ENCODE measurements at places on chromosomes 5 and 9.

GRCh38 chr9:4829969-4830368 lies 37.2 kb downstream of the RCL1 start:
- DNase-seq = peak; percentile 15

GRCh38 chr5:117182104-117182503 lies 607.5 kb upstream of the SEMA6A start:
- no peak for DNase-seq

- DNase-seq = no peak
Observed at GRCh38 chr5:89372176-89372575, 489.2 kb upstream of the MEF2C start.

DNA sequence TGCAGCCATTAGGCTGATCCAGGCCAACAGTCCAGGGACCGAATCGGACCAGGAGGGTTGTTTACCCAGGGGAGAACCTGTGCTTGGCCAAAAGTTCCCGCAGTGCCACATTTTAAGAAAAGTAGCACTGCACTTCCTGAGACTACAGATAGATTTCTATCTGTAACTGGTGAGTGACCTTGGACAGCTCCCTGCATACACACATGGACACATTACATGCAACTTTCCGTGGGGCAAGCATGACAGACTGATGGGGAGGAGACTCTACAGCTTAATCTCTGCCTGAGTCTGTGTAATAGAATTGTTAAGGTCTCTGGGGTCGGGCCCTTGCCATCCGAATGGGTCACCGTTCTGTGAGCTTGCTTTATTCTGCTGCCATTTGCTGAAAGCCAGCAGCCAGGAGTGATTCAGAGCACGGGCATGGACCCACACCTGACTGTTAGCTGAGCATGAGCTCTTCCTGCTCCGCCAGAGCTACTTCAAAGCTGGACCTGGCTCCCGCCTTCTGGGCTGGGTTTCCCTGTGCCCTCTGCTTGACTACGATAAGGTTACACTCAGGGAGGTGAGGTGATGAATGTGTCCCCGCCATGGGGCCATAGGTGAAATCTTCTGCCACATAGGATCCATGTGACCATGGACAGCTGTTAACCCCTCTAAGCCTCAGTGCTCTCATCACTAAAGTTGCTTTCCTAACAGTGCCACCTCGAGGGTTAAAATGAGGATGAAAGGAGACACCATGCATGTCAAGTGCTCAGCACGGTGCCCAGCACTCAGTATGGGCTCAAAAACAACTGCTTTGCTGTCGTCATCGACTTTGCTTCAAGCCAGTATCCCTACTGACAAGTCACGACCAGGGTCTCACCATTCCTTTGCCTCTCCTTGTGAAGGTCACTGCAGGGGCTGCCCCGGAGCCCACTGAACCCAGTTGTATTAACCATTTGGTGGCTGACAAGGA lies 200.0 kb downstream of the MELK start:
- peak; percentile 23 for DNase-seq

GRCh38 chr9:136051837-136052471 lies 43.1 kb downstream of the NACC2 start:
- peak; percentile 98 for DNase-seq

- no peak for DNase-seq
Observed at GRCh38 chr9:86069206-86069869, 30.0 kb downstream of the GOLM1 start.

DNA sequence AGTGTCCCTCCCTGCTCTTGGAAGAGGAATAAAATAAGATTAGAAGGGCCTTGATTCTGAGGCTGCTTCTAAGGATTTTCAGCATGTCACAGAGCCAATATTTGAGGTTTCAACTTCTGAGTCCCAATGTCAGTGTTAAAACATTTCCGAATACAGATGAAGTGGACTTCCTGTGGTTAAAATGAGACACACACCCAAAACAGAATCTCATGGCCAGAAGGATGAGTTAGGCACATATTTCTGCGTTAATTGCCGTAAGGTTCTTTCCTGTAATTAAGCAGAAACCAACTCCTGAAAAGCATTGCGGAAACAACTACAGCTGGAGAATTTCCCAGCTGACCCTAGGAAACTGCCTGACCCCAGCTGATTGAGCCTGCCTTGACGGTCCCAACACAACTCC lies 10.4 kb upstream of the ZNF354B start:
- DNase-seq = no peak

DNA sequence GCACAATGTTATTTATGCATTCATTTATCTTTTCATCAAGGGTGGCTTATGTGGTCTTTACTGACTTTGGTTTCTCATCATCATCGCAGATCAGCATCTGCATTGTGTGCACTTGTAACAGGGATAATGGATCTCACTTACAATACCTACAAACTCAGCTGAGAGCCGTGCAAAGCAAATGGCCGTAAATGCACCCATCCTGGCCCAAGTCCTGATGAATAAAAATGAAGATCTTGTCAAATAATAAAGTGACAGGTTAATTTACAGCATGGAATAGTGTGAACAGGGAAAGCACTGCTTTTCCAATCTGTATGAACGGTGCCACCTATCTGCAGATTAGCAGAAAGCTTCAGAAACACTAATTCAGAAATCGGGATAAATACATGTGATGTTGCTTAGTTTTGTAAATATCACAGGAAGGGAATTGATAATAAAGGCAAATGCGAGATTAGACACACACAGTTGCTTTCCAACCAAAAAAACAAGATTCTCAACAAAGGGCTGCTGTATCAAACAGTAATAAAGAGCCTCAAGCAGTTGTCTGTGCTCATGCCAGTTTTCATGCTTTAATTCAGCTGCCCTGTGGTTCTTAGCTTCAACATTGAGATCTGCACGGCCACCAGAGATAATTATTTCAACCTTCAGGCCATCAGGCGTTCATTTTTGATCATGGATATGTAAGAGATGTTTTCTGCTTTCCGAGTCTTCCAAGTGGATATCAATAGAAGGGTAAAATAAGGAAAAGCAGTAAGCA lies 153.4 kb upstream of the POU5F2 start:
- DNase-seq = no peak

- no peak for DNase-seq
Observed at GRCh38 chr5:78837836-78838235, 147.3 kb downstream of the ARSB start.

DNA sequence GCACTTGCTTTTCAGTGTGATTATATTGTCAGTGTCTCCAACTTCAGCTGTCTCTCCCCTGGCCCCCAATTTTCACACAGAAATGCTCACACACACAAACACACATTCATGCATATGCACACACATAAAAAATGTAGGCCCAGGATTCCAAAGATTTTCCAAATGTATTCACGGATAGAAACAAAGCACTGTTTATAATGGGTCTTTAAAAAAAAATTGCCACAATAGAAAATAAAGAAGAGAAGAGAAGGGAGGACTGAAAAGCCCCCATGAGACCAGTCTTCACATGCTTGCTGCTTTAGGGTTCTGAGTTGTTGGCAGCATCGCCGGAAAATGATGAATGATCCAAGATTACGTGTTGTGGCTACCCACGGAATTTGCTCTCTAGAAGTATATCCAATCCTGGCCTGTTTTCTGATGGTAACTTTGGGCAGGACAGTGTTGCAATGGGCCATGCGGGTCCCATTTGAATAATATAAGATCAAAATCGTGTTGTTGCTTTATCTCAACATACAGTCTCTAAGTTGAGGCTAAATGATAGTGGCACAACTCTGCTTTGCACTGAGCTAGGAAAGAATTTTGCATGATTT lies 36.2 kb upstream of the ACO1 start:
- peak; percentile 1 for DNase-seq

DNA sequence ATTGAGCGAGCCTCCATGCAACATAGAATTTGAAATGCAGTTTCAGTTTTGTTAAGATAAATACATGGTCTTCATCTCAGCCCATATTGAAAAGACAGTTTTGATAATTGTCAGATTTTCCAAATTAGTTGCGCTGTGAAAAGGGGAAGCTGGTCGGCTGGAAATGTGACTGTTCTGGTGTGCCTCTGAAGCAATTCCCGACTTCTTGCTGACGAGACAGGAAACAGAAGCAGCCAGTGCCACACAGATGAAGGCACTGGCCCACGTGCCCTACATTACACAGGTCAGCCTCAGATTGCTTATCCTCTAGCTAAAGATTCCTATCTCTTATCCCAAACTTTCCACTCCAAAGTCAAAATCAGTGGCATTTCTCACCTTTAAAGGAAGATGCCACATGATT lies 214.1 kb upstream of the TLE4 start:
- DNase-seq = no peak

- DNase-seq = no peak
Observed at GRCh38 chr5:116964438-116964837, 389.8 kb upstream of the SEMA6A start.

DNA sequence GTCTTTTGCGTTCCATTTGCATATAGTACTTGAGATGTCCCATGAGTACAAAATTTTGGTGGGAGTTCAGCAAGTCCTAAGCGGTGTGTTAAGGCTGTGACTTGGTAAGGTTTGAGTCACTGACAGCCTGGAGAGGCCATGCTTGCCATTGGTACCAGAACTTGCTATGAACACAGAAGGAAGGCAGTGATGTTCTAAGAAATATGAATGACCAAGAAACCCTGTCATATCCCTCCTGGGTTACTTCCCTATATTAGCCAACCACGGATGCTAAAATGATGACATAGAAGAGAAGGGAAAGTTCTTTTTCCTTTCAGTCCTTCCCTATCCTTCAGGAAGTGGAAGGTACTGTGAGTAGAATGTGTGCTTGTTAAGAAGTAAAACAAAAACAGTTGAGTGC lies 136.7 kb downstream of the GCNT1 start:
- no peak for DNase-seq

- DNase-seq = no peak
Observed at GRCh38 chr5:170471551-170472178, 32.2 kb upstream of the KCNIP1 start.

DNA sequence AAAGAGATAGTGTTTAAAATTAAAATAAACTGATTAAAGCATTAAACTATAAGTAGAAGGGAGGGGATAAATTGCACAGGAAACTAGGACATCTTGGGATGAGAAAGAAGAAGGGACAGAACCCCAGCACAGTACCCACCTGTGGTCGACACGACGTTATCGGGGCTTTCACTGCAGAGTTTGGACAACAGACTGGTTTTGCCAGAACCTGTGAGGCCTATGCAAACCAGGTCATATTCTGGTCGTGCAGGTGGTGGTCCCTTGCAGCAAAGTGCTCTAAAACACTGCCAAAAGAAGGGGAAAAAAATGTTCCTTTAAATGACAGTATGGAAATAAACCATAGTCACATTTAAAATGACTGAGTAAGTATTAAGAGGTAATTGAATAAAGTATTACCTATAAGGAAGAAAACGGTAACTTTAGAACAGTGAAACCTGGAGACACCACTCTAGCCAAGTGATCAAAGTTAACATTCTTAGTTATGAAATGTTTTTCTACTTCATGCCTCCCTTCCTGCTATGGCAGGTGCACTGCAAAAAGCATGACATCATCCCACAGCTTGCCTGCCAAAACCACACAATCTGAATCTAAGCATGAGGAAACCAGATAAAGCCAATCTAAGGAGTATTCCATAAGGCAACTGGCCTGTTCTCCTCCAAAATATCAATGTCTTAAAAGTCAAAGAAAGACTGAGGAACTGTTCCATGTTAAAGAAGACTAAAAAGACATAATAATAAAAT lies 138.6 kb downstream of the ARL15 start:
- no peak for DNase-seq

DNA sequence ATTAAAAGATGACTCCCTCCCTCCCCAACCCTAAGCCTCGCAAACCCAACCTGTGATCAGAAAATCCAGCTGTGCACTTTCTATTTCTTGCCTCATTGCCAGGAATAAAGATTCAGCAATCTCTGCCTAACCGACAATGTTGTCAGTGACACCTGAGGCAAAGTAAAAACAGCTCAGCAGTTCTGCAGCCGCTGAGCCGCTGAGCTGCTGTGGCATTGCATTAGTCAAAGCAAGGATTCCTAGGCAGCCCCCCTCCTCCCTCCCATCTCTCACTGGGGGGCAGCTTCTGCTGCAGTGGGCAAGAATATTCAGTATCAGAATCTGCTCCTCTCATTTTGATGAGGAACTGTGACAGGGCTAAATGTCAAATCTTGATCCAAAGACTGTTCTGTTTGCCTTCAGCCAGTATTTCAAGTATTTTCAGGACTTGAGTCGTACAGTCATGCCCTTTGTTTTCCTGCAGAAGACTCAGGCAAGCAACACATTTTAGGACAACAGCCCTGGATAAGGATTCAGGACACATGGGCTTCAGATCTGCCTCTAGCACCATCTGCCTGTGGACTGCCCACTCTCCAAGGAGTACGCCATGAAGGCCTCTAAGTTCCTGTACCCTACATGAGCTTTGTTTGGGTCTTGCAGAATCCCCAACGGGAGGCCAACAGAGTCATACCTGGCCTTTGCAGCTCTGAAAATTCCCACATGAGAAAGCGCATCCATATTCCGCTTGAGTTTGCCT lies 41.1 kb upstream of the DAP start:
- DNase-seq = no peak

DNA sequence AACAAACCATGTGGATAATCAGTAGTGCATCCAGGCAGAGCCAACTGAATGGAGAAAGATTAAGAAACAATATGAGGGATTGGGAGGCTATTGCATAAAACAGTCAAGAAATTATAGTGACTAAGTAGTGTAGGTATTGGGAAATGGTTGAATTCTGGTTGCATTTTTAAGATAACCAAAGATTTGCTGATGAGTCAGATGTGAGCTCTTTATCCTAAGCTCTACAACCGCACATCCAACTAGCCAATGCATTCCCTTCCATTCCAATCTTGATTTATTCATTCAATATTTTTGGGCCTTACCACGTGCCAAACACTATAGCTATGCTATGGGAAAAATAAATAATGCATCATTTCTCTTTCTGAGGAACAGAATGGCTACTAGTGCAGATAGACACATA lies 524.5 kb upstream of the RGMB start:
- DNase-seq = peak; percentile 95

GRCh38 chr9:88818495-88819201 lies 172.6 kb upstream of the S1PR3 start:
- peak; percentile 81 for DNase-seq

DNA sequence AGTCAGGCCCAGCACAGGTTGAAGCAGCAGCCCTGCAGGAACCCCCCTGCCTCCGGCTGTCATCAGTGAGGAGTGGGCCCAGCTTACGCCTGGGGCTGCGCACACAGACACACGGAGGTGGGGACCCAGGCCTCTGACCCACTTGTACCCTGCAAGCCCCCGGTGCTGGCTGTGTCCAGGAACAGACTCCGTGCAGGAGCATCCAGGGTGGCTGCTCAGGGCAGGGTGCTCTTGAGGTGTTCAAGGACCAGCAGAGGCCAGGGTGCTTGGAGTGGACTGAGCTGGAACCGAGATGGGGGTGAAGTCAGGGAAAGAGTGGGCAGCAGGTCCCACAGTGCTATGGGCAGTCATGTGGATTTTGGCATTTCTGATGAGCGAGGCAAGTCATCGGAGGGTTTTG lies 199.5 kb downstream of the CACNA1B start:
- DNase-seq = no peak

GRCh38 chr5:151614565-151614964 lies 23.4 kb upstream of the FAT2 start:
- DNase-seq = no peak

GRCh38 chr9:84613431-84613830 lies 56.1 kb upstream of the NTRK2 start:
- DNase-seq = no peak

DNA sequence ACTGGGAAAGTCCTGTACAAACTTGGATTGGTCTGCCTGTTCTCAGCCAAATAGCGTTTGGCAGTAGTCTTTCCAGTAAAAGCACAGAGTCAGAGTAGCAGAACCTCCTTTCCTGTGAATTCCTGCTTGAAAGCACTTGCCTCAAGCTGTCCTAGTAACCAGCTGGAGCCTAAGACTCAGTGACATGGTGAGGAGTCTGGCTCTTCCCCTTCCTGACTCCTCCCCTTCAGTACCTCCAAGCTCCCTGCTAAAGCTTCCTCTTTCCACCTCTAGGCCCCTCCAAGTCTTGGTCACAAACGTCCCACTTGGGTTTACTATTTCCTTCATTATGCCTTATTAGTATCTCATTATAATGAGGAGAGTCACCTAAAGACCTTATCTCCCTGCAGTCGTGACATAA lies 21.4 kb upstream of the FAM81B start:
- DNase-seq = no peak
